ENCODE measurements at places on chromosomes 7 and 10.

DNA sequence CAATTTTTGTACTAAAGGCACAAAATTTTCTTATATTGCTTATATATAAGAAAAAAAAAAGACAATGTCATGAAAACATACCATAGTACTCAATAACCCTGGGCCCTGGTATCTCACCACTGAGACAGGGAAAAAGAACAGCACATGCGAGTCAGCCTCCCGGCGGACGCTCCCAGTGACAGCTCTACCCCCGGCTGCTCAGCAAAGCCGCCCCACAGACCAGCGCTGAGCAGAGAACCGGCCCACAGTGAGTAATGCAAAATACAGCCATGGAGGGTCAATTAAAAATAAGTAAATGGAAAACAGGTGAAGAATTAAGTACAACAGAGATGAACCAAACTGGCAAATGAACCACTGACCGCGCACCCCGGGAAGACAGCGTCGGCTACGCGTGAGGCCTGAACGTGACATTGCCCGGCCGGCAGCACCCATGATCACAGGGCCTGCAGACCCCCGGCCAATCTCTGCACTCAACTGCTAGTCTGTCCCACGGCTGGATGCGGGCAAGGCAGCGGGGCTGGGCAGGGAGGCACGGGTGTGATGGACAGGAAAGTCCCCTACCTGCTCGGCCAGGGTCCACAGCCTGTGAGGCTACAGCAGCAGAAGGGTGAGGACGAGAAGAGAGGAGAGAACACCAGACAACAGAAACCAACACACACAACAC, 175.9 kb downstream of the ZMYND11 start:
- no peak for DNase-seq

DNA sequence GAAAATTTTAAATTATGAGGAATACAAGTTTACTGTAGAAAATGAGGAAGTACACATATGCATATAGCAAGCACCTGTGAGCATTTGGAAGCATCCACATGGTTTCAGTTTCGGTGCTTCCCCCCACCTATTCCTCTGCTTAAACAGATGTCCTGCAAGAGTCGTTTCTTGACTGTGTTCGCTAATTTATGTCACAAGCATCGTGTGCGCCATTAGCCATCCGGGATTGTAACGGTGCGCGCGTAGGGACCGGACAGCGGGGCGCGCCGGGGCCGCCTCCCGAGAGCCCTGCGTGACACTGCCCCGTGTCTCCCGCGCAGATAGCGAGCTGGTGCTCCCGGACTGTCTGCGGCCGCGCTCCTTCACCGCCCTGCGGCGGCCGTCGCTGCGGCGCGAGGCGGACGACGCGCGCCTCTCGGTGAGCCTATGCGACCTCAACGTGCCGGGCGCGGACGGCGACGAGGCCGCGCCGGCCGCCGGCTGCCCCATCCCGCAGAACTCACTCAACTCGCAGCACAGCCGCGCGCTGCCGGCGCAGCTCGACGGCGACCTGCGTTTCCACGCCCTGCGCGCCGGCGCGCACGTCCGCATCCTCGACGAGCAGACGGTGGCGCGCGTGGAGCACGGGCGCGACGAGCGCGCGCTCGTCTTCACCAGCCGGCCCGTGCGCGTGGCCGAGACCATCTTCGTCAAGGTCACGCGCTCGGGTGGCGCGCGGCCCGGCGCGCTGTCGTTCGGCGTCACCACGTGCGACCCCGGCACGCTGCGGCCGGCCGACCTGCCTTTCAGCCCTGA, 90.9 kb downstream of the NEURL1 start:
- DNase-seq: peak; percentile 34

- no peak for DNase-seq
Measured at GRCh38 chr7:40199076-40199802, 64.4 kb downstream of the SUGCT start.

DNA sequence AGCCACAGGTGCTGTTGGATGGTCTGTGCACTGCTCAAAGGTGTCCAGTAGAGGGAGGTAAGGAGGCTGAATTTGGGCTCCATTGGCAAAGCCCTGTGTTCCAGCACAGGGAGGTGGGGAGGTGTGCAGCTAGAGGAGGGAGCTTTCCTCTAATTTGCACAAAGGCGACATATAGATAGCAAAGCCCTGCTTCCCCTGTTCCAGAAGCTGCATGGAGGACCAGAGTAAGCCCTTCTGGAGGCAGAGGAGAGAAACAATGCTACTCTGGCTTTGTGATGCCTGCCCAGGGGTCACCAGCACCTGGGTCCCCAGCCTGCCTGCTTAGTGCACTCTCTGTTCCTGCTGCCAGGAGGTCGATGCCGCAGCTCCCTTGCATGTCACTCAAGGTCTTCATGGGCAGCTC, 3.4 kb upstream of the ARHGAP22 start:
- DNase-seq: peak; percentile 30

DNA sequence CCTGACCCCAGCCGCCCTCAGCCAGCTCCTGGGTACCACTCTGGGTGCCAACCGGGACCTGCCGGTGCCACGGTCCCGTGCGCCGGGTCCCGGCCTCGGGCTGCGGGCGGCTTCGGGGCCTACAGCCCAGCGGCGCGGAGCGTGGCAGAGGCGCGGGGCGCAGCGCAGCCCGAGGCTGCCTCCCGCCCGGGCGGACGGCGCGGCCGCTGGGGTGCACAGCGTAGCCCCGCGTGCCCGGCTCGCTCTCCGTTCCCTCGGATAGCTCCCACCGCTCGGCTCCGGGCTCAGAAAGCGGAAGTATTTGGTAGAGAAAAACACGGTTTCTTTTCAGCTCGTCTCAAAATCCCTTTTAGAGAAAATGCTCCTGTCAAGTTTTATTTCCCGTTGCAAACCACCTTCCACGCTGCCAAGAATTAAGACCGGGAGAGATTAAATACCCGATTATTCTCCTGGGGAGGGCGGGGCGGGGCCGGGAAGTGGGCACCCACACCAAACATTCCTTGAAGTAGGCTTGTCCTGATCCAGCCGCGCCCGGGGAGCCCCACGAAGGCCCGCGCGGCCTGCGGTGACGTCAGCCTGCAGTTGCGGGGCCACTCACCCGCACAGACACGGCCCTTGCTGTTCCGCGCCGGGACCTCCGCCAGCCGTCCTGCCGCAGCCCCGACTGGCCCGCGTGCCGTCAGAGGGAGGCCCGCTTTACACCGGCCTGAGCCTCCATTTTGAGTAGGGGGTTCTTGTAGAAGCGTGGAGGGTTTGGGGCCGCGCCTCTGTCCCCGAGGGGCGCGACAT, 7.2 kb downstream of the HOXA13 start:
- DNase-seq: no peak

- no peak for DNase-seq
Measured at GRCh38 chr7:28977881-28978280, 19.8 kb upstream of the TRIL start.

GRCh38 chr7:231858-232246, 39.5 kb downstream of the FAM20C start:
- no peak for DNase-seq

DNA sequence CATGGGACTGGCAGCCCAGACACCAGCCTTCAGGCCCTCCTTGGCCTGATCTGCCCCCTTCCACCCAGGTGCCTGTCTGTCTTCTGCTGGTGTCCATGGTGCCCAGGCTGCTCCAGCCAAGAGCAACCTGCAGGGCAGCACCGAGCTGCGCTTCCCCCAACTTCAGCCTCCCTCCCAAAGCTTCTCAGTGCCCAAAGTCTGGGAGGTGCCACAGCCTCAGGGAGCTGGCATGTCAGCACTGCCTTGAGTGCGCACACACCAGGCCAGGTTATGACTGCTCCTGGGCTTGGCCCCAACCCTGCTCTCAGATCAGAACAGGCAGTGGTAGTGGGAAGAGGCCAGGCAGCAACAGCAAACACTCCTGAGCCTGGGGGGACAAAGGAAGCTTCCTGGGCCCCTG, 304.6 kb upstream of the NRG3 start:
- no peak for DNase-seq
